Stimulated activated CD8-positive, alpha-beta memory T cell treated with anti-CD3 and anti-CD28 coated beads, Interleukin-12 subunit alpha, Interleukin-12 subunit beta, amount 100 ng/mL, for 1 hour (primary cell): ENCODE measurements at places on chromosomes 3 and 15.

DNA sequence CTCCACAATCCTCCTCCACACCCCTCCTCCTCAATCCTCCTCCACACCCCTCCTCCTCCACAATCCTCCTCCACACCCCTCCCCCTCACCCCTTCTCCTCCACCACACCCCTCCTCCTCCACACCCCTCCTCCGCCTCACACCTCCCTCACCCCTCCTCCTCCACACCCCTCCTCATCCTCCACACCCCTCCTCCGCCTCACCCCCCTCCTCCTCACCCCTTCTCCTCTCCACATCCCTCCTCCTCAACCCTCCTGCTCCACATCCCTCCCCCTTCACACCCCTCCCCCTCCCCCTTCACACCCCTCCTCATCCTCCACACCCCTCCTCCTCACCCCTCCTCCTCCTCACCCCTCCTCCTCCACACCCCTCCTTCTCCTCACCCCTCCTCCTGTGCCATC lies 69.8 kb upstream of the BLM start:
- DNase-seq, result no peak

DNA sequence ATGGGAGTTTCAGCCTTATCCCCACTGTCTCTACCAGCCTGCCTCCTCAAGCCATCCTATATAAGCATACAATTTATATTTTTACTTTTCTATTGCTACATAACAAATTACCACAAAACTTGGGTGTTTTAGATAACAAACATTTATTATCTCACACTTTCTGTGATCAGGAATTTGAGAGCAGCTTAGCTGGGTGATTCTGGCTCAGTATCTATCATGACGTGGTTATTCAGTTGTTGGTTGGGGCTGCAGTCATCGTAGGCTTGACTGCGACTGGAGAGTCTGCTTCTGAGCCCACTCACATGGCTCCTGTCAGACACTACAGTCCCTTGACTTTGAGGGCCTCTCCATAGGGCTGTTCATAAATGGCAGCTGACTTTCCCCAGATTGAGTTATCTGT lies 20.7 kb downstream of the PARP15 start:
- no peak for DNase-seq

- DNase-seq, result no peak
Observed at GRCh38 chr15:73264881-73265280, 103.9 kb downstream of the HCN4 start.

DNA sequence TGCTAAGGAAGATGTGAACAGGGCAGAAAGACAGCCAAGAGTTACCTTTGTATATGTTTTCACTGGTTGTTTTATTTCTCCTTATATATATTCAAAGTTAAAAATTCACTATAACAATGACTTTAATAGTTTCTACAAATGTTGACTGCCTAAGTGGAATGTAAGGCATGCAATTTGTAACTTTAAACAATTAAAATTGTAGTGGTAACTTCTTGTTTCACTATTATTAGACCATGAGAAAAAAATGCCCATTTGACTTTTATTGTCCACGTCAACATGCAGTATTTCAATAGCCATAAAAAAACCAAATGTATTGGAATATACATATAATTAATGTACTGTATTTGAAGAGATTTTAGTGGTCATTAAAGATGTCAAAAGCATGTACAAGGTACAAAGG lies 340.7 kb upstream of the CBLB start:
- DNase-seq, result no peak

- no peak for DNase-seq
Observed at GRCh38 chr3:109685084-109686079, 348.0 kb upstream of the DPPA4 start.
